AG04450 (cell line): ENCODE measurements at places on chromosomes 2 and 18.

- no peak for DNase-seq
Observed at GRCh38 chr2:26620031-26620605, 21.0 kb downstream of the CIB4 start.

GRCh38 chr2:226078666-226079065, 679.2 kb downstream of the NYAP2 start:
- no peak for DNase-seq

GRCh38 chr18:39215920-39216319, 1650.3 kb upstream of the CELF4 start:
- no peak for DNase-seq

DNA sequence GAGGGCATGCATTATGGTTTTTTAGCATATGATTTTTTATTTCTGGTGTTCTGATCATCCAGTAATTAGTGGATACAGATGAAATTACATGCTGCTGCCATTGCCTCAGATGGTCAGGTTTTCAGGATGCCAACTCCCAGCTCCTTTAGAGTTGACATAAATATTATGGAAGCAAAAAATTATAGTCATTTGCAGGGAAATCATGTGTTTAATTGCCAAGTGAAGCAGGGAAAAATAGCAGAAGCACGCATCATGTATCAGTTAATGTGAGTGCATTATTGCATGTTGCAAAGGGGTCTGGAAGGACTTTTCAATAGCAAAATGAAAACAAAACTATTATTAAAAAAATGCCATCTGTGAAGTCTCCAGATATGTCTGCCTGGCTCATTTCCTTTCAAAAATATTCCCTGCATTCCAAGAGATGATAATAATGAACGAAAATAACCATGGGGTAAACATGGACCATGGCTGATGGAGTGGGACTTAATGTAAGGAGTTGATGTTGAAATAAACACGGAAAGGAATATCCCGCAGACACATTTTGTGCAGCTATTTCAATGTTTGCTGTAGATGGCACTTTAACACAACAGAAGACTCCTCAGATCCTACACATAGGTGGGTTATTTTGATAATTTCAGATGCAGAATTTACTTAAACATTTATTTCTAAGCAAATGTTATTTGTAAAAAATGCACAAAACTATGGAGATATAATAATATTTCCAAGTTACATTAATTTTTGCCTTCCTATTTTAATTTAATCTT, 87.7 kb upstream of the DYNAP start:
- DNase-seq: no peak

DNA sequence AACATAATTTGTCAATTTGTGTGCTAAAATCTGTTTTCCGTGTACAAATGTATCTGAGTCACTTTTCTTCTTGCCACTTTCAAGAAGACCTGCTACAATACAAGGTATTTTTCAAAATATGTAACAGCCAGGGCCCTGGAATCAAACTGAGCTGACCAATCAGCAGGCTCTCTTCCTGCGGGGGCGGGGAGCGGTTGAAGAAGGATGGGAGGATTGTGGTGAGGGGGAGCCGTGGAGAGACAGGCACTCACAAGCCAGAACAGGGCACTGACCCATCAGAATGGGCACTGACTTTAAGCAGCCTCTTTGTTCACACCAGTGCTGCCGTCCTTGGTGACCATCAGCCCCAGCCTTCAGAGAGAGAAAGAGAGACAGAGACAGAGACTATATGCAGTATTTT, 40.6 kb upstream of the CCNYL1 start:
- DNase-seq: no peak

GRCh38 chr2:144943986-144944385, 424.1 kb upstream of the ZEB2 start:
- DNase-seq: no peak

DNA sequence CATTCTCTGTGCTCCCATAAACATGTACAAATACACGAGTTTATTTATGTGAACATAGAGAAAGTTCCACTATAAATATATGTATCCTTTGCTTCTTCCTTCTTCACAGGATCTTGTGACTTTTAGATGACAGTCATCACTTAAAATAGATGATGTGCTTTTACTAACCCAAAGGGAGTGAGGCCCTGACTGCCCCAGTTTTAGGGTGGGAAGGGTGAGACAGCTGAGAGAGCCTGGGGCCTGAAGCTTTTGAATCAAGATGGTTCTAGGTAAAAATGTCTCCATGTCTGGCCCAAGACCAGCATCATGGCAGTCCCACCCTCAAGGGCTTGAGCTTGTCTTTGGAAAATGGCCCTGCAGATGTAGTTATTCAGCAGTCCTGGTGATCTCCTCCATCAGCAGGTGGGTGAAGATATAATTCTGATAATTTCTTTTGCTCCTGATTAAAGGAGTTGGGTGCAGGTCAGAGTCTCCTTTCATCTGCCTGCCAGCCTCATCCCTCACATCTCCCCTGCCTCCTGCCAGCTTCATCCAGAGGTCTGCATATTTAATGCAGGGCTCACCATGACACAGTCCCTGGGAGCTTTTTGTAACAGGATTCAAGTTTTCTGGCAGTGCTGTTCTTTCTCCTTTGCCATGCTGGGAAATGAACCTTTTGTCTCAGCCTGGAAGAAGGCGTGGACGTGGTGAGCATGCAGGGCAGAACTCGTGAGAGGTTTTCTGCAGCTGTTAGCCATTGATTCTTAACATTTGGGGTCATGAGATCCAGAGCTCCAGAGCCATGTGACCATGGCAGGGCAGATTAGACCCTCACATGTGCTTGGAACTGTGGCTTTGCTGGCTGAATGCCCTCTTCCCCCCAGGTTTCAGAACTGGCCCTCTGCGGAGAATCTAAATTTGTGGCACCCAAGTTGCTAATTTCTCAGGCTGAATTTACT, 2.7 kb downstream of the HRH4 start:
- DNase-seq: no peak

DNA sequence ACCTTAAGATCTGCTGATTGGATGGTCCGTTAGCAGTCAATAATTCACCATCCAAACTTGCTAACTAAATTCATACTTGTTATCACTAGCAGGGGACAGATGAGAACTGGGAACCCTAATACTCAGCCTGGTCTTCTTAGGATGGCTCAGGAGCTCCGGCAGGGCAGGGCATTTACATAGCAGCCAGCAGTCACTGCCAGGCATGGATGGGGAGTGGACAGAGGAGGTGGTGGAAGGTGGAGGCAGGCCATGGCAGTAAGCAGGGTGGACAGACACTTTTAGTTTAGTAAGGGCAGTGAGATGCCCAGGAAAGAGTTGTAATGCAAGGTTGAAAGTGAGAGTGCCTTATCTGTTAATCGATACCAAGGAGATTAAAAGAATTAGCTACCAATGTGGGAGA, 392.2 kb upstream of the CHST9 start:
- DNase-seq: no peak

DNA sequence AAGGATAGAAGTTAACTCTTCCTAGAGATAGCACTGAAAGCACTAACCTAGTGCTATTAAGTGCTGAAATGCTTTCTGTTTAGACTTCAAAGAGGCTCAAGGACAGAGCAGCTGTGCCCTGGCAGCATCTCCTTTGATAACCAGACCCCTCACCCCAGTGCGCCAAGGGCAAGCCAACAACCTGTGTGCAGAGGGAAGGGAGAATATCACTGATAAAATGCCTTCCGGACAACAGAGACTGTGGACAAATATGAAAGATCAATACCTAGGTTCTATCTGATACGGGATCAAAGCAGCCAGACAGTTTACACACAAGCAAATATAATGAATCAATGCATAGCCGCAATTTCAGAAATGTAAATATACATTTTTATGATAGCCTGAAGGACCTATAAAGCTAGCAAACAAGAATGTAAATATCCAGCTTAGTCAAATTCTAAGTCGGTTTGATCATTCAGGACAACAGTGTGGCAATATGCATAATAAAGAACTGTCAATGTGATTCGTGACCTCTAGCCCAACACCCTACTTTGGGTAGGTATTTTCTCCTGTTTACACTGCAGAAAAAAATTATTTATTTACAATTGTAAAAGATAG, 91.8 kb upstream of the RFX8 start:
- no peak for DNase-seq

GRCh38 chr2:236637686-236638569, 68.3 kb downstream of the ACKR3 start:
- DNase-seq: no peak

GRCh38 chr18:46134920-46135675, 30.9 kb downstream of the HAUS1 start:
- no peak for DNase-seq

DNA sequence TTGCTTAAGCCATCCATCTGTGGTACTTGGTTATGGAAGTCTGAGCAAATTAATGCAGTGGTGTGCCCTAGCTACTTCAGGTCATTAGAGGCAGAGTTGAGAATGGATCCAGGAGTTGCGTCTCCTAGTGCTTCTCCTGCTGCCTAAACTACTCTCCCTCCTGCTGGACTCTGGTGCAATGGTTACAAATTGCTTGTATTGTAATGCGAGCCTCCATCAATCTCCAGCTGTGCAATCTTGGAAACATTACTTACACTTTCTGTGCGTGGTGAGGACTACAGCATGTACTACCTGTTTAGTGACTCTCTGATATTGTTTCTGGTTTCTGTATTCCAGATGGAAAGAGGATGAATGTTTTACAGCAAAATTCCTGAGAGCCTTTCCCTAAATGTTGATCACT, 119.0 kb upstream of the CYRIA start:
- DNase-seq: no peak

DNA sequence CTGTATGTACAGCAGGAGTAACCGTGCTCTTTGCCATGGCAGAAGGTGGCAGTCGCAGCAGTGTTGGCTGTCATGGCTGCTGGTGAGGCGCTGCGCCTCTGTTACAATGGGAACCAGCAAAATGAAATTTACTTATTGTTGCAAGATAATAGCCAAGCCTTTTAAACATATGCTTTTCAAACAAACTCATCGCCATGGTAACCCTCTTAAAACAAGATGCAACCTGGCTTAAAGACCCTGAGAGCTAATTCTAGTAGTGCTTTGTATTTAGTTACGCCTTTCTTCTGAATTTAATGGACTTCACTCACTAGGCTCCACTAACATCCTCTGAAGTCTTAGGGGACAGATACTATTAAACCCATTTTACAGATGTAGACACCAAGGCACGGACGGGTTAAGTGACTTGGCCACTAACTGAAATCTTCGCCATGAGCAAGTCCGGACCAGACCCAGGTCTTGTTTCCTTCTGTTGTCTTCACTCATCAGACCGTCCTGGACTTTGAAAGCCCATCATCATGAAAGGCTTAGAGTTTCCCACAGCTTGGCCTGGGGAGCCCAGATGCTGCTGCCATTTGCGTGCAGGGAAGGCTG, 111.6 kb upstream of the ODC1 start:
- DNase-seq: no peak

DNA sequence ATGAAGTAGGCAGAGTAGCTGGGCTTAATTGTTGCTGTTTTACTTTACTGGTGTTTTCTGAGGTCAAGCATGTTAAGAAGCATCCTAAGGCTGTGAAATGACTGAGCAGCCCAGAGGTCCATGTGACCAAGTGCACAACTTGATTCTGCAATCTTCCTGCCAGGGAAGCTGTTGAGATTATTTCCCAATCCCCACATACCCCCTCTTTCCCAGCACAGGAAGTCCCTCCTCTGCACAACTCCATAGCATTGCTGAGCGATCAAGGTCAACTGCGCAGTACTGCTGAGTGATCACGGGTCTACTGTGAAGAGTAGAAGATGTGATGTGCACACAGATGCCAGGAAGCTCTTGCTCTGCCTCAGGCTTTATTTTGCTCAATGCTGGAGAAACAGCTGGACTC, 105.8 kb downstream of the GALNT14 start:
- DNase-seq: no peak

DNA sequence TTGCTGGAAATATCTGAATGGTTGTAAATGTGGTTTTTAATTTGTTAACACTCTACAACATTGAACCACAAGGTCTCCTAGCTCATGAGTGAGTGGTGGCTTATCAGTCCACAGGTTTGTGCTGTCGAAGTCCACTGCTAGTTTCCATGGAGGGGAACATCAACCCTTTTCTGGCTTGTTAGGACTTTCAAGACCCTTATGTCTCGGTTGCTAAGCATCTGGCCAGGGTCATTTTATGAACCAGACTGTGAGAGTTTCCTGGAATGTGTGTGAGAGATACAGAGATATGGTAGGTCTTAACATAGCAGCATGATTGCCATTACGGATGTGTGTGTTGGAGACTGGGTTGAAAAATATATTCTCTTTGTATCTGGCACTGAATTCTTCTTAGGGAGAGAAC, 36.9 kb downstream of the KCNE4 start:
- no peak for DNase-seq

DNA sequence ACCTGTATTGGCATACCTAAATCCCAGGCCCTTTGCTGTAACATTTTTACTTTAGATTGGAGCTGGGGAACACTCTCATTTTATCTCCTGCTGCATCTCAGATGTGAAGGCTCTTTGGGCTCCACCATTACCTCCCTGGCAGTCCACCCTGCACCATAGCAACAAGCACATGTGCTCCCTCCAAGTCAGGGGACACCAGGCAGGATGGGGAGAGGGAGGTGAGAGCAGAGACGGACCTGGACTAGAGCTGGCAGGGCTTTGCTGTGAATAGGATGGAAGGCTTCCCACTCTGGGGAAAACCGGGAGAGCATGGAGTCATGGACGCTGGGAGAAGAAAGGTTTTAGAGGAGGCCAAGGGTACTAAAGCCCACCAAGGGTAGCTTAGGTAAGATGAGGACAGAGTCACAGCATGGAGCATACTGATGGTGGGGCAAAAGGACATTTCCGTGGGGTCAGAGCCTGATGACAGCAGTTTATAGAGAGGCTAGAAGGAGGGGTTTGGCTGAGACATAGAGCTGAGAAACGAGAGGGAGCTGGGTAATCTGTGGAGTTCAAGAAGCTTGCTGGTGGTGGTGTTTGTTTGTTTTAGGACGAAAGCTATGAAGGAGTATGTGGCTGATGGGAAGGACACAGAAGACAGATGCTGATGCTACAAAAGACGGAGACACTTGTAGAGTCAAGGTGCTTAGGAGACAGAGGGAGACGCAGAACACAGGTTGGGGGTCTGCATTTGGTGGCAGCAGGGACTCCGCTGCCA, 134.8 kb downstream of the COL6A3 start:
- DNase-seq: no peak

- DNase-seq: peak; percentile 59
Observed at GRCh38 chr2:138707392-138708074, 72.7 kb downstream of the NXPH2 start.

- DNase-seq: no peak
Observed at GRCh38 chr2:143334837-143335236, 205.6 kb downstream of the ARHGAP15 start.

- DNase-seq: no peak
Observed at GRCh38 chr18:24427484-24427883, 1.0 kb downstream of the IMPACT start.

DNA sequence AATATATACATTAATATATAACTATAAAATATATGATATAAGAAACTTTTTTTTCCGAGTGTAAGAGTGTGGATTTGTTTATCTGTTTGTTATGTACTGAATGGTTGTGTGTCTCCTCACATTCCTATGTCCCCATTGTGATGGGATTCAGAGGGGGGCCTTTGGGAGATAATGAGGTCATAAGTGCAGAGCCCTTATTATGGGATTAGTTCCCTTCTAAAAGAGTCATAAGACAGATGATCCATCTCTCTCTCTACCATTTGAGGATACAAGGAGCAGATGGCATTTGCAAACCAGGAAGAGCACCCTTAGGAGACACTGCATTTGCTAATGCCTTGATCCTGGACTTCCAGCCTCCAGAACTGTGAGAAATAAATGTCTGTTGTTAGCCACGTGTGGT, 30.3 kb upstream of the SAP130 start:
- DNase-seq: no peak
